ENCODE measurements at places on chromosomes 3 and 15.

- H3K27ac ChIP-seq: no peak overlapping the region
- no peak overlapping the region for H3K4me3 ChIP-seq
- peaks cover 6% of the 10 kb centered on the region for H3K4me1 ChIP-seq
- no peak for DNase-seq
- no peaks in the 10 kb centered on the region for H3K27me3 ChIP-seq
Measured at GRCh38 chr3:42095540-42095939, 4.4 kb downstream of the TRAK1 start.

GRCh38 chr3:52860424-52860768, 25.6 kb upstream of the MUSTN1 start:
- no peak overlapping the region for H3K27ac ChIP-seq
- DNase-seq: no peak
- H3K4me1 ChIP-seq: no peaks in the 10 kb centered on the region
- H3K4me3 ChIP-seq: no peak overlapping the region
- no peaks in the 10 kb centered on the region for H3K27me3 ChIP-seq

DNA sequence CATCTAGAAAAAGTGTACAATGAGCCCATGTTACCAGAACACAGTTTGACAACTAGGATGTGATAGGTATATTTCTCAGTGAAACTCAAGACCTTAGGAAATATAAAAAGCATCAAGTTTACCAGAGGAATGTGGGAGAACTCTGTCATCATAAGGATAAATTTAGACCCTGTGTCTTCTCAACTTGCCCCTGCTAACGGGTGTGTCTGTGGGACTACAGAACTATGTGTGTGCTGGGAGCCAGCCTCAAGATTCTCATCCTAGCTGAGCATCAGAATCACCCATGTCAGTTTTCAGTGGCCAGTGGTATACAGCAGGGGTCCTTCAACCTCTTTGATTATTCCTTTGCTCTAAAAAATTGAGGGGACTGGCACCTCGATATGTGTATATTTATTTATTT, 393.3 kb downstream of the PLCL2 start:
- H3K4me1 ChIP-seq: no peaks in the 10 kb centered on the region
- no peak for DNase-seq
- no peaks in the 10 kb centered on the region for H3K27me3 ChIP-seq

DNA sequence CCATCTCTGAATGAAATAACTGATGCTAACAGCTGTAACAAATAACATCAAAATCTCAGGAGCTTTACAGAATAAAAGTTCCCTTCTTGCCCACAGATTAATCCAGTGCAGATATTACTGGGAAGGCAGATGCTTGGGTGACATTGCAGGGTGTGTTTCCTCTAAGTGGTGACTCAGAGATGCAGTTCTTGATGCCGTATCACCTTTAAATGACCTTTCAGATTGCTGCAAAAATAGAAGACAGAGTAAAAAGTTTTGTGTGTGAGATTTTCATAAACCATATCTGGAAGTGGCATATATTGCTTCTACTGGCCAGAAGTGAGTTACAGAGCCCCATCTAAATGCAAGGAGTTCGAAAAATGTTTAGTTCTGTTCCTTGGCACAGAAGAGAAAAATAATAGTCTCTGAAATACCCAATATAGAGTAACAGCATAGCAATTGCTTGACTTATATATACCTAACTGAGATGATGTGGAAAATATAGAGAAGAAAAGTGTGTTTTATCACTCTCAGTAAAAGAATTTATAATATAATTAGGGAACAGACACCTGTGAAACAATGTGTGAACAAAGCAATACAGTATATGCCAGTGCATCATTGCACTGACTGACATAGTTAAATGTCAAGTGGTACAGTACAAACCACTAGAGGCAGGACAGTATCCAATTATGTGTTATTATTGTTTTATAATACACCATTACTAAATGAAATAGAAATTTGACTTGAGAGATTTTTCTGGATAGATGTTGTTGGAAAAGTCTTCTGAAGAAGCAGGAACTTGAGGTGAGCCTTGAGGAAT, 430.7 kb upstream of the CBLB start:
- no peaks in the 10 kb centered on the region for H3K4me1 ChIP-seq
- no peak overlapping the region for H3K4me3 ChIP-seq
- no peak for DNase-seq

DNA sequence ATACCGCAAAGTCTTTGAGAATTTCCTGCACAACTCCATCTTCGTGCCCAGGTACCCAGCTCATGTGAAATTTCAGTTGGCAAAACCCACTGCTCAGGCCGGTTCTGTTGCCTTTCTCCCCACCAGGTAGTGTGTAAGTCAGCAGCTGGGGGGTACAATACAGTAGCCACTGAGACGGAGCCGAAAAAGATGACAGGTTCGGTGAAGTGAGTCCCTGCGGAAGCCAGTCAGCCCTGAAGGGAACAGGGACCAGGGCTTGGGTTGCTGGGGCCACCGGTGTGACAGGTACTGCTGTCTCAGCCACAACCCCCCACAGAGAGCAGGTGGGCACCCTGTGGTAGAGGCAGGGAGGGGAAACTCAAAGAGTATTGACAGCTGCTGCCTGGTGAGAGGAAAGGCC, 90.8 kb downstream of the PGPEP1L start:
- H3K36me3 ChIP-seq: peaks cover 14% of the 10 kb centered on the region
- no peak for DNase-seq
- H3K27me3 ChIP-seq: no peaks in the 10 kb centered on the region
- no peak overlapping the region for H3K27ac ChIP-seq
- H3K4me3 ChIP-seq: no peak overlapping the region
- no peaks in the 10 kb centered on the region for H3K4me1 ChIP-seq

- no peaks in the 10 kb centered on the region for H3K36me3 ChIP-seq
- no peak overlapping the region for H3K4me3 ChIP-seq
- H3K27me3 ChIP-seq: no peaks in the 10 kb centered on the region
- no peak for DNase-seq
- no peaks in the 10 kb centered on the region for H3K4me1 ChIP-seq
Measured at GRCh38 chr15:72365844-72366243, 10.0 kb downstream of the HEXA start.

GRCh38 chr3:2078821-2079220, 19.8 kb upstream of the CNTN4 start:
- H3K4me3 ChIP-seq: no peak overlapping the region
- DNase-seq: no peak
- no peak overlapping the region for H3K27ac ChIP-seq

- no peak overlapping the region for H3K27ac ChIP-seq
- no peak for DNase-seq
- no peak overlapping the region for H3K4me3 ChIP-seq
- H3K4me1 ChIP-seq: peaks cover 2% of the 10 kb centered on the region
Measured at GRCh38 chr3:38177181-38177580, 11.8 kb downstream of the OXSR1 start.

DNA sequence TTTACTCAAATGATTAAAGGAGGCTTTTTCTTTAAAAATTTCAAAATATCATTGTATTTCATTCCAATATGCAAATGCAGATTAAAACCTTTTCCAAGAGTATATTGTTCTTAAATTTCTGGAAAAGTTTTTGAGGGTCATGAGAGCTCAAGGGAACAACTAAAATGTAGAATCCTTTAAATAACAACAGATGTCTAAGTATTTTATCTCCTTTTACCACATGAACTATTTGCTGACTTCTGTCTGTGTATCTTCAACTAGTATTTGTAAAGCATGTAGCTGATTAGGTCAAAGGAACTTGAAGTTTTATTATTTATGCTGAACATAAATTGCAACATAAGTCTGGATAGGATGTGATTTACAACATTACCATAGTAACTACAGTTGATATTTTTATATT, 402.6 kb downstream of the CNTN6 start:
- H3K4me3 ChIP-seq: no peak overlapping the region
- no peak overlapping the region for H3K27ac ChIP-seq
- H3K36me3 ChIP-seq: no peaks in the 10 kb centered on the region
- no peaks in the 10 kb centered on the region for H3K4me1 ChIP-seq
- H3K27me3 ChIP-seq: no peaks in the 10 kb centered on the region

- no peaks in the 10 kb centered on the region for H3K36me3 ChIP-seq
- no peak overlapping the region for H3K27ac ChIP-seq
- H3K27me3 ChIP-seq: no peaks in the 10 kb centered on the region
- no peak for DNase-seq
Measured at GRCh38 chr15:31177951-31178350, 76.4 kb upstream of the TRPM1 start.

DNA sequence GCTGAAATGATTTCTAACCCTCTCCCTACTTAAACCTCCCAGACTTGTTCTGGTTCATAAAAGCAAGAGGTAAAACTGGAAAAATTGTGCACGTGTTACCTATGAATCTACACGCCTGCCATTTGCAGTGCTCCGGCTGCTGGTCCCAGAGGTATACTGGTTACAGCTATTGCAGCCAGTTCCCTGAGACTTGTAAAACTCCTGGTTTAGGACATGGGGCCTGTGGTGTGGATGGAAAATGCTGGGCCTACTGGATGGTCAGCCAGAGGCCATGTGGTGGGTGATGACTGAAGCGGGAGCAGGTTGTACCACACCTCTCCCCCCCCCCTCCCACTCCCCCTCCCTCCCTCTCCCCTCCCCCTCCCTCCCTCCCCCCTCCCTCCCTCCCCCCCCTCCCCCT, 45.0 kb downstream of the SENP2 start:
- H3K36me3 ChIP-seq: peaks cover 9% of the 10 kb centered on the region
- no peaks in the 10 kb centered on the region for H3K4me1 ChIP-seq
- H3K27ac ChIP-seq: no peak overlapping the region
- no peaks in the 10 kb centered on the region for H3K27me3 ChIP-seq
- no peak overlapping the region for H3K4me3 ChIP-seq
- no peak for DNase-seq

DNA sequence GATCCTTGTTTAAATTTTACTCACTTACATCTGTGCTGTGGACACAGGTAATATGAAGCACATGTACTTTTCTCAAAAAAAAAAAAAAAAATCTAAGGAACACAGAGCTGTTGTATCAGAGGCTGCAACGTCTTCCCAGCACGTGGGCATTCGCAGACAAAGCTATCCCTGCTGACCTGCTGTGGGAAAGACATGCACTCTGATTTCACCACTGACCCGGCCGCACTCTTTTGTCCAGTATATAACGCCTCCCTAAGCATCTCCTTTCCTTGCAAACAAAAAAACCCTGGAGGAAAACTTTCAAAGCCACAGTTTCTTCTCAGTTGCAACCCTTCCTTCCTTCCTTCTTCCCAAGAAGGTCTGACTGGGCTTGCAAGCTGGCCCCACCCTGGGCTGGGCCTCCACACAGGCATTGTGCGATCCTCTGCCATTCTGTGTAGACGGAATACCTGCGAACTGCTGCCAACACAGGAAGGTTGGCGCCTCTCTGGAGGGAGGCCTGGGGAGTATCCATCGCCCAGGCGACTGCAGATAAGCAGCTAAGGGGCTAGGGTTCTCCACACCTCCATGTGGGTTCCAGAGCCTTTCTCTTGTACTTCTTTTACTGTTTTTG, 50.8 kb downstream of the SLC12A8 start:
- H3K4me1 ChIP-seq: no peaks in the 10 kb centered on the region
- H3K27me3 ChIP-seq: no peaks in the 10 kb centered on the region
- no peaks in the 10 kb centered on the region for H3K36me3 ChIP-seq
- DNase-seq: no peak
- no peak overlapping the region for H3K27ac ChIP-seq

DNA sequence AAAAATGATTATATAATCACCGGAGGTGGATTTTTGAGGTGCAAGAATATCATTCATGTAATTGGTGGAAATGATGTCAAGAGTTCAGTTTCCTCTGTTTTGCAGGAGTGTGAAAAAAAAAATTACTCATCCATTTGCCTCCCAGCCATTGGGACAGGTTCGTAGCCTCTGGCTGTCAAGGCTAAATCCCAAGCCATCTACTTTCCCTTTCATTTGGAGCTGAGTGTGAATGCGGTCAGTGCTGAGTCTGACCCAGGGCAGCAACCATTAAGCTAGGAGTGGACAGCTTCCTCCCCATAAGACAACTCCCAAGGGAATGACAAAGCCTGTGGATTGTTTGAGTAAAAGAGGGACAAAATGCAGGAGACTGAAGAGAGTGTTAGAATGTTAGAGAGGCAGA, 33.6 kb downstream of the PARP14 start:
- H3K4me3 ChIP-seq: no peak overlapping the region
- H3K27ac ChIP-seq: no peak overlapping the region
- no peaks in the 10 kb centered on the region for H3K27me3 ChIP-seq
- peaks cover 3% of the 10 kb centered on the region for H3K36me3 ChIP-seq
- H3K4me1 ChIP-seq: no peaks in the 10 kb centered on the region

GRCh38 chr3:82163907-82164520, 402.6 kb upstream of the GBE1 start:
- H3K4me3 ChIP-seq: no peak overlapping the region
- H3K4me1 ChIP-seq: no peaks in the 10 kb centered on the region

- peaks cover 11% of the 10 kb centered on the region for H3K27me3 ChIP-seq
- H3K4me3 ChIP-seq: no peak overlapping the region
- peaks cover 6% of the 10 kb centered on the region for H3K4me1 ChIP-seq
- H3K27ac ChIP-seq: no peak overlapping the region
- peaks cover 2% of the 10 kb centered on the region for H3K36me3 ChIP-seq
Measured at GRCh38 chr15:66706225-66706732, 4.2 kb downstream of the SMAD6 start.

DNA sequence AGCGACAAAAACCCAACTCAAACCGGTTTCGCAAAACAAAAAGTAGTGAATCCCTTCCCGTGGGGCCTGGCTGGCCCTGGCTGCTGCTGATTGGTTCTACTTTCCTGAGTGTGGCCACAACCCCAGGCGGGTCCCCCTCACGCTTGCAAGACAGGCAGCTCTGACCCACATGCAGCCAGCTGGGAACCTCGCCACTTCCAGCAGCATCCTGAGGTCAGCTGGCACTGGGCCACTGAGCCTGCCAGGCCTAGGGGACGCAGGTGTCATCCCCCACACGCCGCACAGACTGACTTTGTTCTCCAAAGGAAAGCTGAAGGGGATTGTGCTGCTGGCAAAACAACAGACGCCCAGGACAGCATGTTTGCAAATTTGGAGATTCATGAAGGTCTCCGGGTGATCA, 111.1 kb downstream of the TPRA1 start:
- no peak for DNase-seq
- H3K36me3 ChIP-seq: no peaks in the 10 kb centered on the region

GRCh38 chr3:81838457-81838856, 77.0 kb upstream of the GBE1 start:
- H3K4me1 ChIP-seq: no peaks in the 10 kb centered on the region
- no peaks in the 10 kb centered on the region for H3K27me3 ChIP-seq
- no peak overlapping the region for H3K27ac ChIP-seq
- H3K36me3 ChIP-seq: no peaks in the 10 kb centered on the region
- H3K4me3 ChIP-seq: no peak overlapping the region
- no peak for DNase-seq

- no peaks in the 10 kb centered on the region for H3K27me3 ChIP-seq
- H3K27ac ChIP-seq: no peak overlapping the region
- H3K4me3 ChIP-seq: no peak overlapping the region
- no peak for DNase-seq
- no peaks in the 10 kb centered on the region for H3K36me3 ChIP-seq
- no peaks in the 10 kb centered on the region for H3K4me1 ChIP-seq
Measured at GRCh38 chr3:60810881-60811280, 440.4 kb downstream of the FHIT start.

- H3K27ac ChIP-seq: no peak overlapping the region
- H3K27me3 ChIP-seq: no peaks in the 10 kb centered on the region
- DNase-seq: no peak
- H3K4me1 ChIP-seq: no peaks in the 10 kb centered on the region
- H3K36me3 ChIP-seq: no peaks in the 10 kb centered on the region
Measured at GRCh38 chr3:140599009-140599408, 78.9 kb upstream of the TRIM42 start.

All from iPS DF 6.9 (cell line).